Tibial artery (tissue), 4 donors: ENCODE measurements at places on chromosomes 5 and 9.

DNA sequence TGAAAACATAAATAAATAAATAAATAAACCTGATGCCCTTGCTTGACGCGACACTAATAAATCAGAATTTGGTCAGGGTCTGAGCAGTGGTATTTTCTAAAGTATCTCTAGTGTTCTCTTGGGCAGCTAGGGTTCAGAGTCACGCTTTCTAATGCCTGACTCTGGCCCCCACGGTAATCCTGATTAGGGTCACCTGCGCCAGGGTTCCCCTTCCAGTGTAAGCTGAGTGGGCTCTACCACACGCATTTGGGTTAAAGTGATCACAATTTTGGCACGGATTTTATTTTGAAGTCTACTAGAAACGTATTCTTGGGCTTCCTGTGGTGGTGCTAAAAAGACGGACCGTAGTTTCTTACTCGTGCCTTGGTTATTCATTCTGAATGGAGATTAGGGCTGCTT, 651 bp downstream of the TTC1 start:
- DNase-seq = no peak

- DNase-seq = no peak
Observed at GRCh38 chr5:168332042-168332441, 40.6 kb downstream of the WWC1 start.

GRCh38 chr5:129830288-129830687, 74.0 kb upstream of the CHSY3 start:
- no peak for DNase-seq

DNA sequence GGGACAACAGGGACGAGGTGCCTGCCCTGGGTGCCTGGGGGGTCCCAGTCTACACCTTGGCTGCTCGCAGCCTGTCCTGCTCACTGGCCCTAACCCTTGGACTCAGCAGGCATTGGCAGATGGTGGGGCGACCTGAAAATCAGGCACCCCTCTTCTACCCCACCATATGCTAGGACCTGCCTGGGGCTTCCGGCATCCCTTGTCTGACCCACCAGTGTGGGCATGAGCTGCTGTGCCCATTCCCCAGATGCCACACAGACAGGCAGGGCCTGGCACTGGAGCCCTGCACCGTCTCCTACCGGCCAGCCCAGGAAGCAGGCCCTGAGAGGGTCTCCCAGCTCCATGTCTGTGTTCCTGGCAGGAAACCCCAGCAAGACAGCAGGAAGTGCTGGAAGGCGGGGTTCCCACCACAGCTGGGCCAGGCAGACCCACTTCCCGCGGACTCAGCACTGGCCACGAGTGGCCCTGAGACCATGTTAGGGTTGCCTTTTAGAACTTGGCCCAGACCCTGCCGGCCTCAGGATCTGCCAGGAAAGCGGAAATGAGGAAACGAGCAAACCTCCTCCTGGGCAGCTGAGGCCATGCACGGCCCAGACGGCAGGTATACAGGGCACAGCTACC, 3.1 kb downstream of the NINJ1 start:
- peak; percentile 81 for DNase-seq

- no peak for DNase-seq
Observed at GRCh38 chr9:92723801-92724323, 40.8 kb downstream of the BICD2 start.
